ENCODE measurements at places on chromosomes 4 and X.
A peak's percentile ranks its signal among the peaks of the same experiment; 100 is the strongest.

DNA sequence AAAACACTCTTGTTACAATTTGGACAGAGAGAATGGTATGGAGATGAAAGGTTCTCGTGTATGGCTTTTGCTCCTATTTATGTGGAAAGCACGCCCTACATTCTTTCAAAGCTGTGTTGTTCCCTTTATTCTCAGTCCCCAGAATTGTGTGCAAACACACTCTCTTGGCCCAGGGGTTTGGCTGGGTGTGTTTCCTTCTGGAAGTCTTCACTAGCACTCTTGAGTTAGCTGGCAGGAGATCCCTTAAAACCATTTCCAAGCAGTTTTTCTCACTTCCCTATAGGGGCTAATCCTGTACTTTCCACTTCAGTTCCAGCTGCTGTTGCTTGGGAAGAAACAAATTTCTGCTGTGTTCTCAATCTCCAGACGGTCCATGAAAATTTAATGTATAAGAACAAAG, 35.1 kb downstream of the FHL1 start:
- no peak for DNase-seq

- no peak for DNase-seq
Measured at GRCh38 chrX:17680732-17681413, 56.4 kb upstream of the SCML1 start.

GRCh38 chr4:176187624-176188023, 7.8 kb downstream of the SPATA4 start:
- DNase-seq: no peak

- DNase-seq: no peak
Measured at GRCh38 chr4:167339781-167340180, 105.5 kb upstream of the SPOCK3 start.

DNA sequence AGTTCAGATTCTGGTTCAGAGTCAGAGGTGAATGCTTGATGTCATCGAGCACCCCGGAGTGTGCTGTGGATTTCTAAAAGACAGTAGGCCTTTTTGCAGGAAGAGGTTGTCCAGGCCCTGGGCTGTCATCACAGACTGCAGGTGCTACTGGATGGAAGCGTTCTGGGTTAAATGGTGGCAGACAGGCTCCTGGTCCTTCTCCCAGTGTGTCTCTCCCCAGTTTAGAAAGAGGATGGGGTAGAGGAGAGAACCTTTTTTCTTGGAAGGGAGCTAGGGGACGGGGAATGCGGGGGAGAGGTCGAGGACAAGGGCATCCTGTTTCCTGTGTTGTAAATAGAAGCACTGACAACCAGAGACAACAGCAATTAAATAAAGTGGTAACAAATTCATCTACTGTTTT, 102.3 kb upstream of the NUDT6 start:
- DNase-seq: no peak

DNA sequence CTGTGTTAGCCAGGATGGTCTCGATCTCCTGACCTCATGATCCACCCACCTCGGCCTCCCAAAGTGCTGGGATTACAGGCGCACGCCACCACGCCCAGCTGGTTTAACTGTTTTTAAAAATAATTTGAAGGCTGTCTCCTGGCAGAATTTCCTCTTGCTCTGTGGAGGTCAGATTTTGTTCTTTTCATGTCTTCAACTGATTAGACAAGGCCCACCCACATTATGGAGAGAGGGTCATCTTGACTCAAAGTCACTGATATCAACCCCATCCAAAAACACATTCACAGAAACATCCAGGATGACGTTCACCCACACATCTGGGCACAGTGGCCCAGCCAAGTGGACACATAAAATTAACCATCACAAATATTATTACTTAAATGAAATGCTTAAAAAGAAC, 365.4 kb downstream of the DHRSX start:
- no peak for DNase-seq

- DNase-seq: no peak
Measured at GRCh38 chrX:153766098-153766817, 2.2 kb downstream of the PLXNB3 start.

DNA sequence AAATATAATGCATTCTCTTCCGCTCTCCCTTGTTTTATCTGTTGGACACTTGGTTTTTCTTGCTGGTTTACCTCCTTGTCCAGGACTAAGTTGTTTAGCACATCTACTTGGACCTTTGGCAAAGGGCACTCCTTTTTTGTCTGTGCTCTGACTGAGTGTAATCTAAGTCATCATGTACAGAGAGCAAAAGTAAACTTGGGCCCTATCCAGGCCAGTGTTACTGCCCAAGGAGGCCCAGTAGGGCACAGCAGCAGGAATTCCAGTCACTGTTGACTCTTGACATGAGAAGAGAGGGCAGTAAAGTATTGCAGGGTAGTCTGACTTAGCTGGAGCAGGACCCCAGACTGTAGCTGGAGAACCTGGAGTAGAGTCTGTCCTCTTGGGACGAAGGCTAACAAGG, 445.5 kb downstream of the ZIC3 start:
- DNase-seq: no peak

DNA sequence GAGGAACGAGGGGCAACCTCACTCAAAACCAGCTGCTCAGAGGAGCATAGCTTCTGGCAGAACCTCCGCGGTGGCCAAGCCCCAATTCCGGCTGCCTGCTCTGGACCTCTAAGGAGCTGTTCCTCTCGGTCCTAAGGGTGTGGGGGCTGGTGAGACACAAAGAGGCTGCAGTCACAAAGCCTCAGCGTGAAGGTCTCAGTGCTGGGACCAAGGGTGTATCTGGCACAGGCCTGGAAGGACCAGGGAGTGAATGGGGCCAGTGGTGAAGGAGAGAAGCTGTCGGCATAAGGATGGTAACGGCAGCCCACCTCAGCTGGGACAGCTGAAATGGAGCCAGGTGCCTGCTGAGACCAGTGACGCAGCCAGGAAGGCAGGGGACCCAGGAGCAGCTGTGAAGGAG, 5.3 kb downstream of the PDE6B start:
- DNase-seq: no peak

DNA sequence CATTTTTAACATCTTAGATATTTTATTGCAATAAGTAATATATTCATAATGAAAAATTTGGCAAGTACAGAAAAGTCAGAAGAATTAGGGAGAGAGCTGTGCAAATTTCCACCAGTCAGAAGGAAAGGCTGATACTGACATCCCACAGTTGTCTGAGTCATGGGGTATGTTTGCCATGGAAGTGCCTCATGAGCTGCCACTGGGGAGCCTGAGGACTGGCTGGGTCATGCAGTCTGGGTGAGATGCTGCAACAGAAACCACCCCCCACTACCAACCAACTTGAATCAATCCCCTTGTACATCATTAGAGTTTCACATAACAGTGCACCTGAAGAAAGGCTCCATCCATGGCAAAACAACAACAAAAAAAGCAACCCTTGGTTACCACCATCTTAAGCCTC, 45.2 kb upstream of the ENPP6 start:
- DNase-seq: no peak

- no peak for DNase-seq
Measured at GRCh38 chrX:12867685-12868084, 813 bp downstream of the TLR7 start.

DNA sequence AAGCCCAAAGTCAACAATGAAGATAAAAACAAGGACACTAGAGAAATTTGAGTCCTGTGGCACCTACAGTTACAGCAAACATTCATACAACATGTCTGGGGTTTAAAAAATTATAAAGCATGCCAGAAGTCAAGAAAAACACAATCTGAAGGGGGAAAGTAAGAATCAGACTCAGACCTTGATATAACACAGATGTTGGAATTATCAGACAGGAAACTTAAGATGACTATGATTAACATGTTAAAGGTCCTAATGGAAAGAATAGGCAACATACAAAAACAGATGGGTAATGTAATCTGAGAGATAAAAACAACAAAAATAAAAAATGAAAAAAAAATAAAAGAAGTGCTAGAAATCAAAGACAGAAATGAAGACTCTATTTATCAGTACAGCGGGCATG, 446.5 kb downstream of the SPRY1 start:
- DNase-seq: no peak

DNA sequence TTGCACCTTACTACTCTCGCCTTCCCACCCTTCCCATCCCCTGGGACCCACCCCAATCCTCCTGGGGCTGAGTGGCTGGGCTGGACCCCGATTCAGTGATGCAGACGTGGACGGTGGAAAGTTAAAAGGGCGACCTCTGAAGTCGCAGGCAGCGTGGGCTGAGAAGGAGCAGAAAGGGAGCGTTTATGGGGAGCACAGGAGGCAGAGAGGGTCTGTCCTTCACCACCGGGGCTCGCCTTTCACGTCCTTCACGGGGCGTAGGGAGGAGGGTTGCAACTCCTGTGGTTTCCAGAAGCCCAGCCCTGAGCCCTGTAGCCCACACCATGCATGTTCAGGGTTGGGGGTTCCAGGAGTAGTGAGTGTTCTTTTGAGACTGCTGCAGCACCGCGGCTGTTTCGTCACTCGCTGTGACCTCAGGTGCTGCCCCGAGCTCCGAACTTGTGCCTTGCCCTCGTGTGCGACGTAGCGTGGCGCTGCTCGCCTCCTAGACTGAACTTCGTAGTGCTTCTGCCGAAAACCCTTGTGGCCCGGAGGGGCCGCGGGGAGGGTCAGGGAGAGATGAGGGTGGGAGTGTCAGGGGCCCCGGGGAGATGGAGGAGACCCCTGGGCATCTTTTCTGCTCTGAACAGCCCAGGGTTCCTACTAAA, 1.6 kb downstream of the NHS start:
- DNase-seq: peak; percentile 47

DNA sequence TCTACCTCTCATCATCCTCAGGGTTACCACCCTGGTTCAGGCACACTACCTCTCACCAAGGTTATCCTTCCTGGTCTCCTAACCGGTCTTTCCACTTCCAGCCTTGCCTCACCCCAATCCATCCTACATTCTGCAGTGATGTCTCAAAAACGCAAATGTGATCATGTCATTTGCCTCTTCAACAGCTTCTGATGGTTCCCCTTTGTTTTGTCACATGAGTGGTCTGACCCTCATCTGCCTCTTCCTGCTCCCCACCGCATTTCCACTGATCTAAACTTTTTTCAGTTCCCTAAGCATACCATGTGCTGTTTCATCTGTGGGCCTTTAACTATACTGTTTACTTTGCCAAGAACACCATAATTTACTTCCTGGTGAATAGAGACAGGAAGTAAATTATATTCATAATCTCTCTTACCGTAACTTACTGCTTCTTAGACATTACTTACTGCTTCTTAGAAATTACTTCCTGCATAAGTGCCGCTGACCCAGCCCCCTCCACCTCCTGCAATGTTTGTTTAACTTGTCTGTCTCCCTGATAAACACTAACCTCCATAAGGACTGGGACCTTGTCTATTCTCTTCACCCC, 27.1 kb upstream of the NSUN7 start:
- DNase-seq: no peak

GRCh38 chr4:147753047-147753446, 21.2 kb downstream of the ARHGAP10 start:
- DNase-seq: no peak

GRCh38 chr4:79330720-79331119, 4.9 kb upstream of the NAA11 start:
- DNase-seq: no peak

Data from right kidney (tissue), 9 donors.